Urothelium cell line (cell line): ENCODE measurements at places on chromosomes 3 and 15.

GRCh38 chr3:123951522-123952447 lies 9.2 kb downstream of the CCDC14 start:
- DNase-seq: no peak

DNA sequence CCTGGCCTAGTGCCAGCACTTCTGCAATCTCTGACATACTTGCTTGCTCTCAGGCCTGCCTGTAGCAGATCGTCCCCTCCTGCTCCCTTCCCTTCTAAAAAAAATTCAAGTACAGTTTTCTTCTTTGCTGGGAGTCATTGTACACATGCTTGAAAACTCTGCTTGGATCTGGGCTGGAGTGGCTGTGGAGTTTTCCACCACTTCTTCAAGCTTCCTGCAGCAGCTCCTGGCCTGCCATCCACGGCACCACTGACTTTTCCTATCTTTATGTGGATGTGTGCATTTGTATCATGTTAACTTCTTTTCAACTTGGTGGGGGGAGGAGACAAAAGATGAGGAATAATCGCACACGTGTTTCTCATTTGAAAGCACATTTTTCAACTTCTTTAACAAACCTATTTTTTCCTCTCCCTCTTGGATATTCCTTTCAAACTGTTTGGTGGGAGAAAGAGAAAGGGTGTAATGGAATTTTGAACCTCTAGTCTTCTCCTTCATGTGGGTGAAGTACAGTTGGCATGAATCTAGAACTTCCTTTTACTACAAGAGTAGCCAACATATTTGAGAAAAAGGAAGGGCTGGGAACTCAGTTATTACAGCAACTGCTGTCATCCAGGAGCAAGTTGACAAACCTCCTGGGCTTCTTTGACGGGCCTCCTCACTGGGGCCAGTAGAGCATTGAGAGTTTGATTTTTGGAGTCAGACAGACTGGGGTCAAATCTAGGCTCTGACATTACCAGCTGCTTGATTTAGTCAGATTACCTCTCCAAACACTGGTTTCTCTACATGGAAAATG lies 61.2 kb upstream of the LRTM1 start:
- DNase-seq: peak; percentile 22

- peak; percentile 82 for DNase-seq
Observed at GRCh38 chr15:76185716-76186115, 125.6 kb downstream of the ETFA start.

GRCh38 chr3:62562596-62562995 lies 189.2 kb upstream of the FEZF2 start:
- DNase-seq: no peak

GRCh38 chr3:131081224-131081623 lies 54.5 kb downstream of the NEK11 start:
- DNase-seq: no peak

DNA sequence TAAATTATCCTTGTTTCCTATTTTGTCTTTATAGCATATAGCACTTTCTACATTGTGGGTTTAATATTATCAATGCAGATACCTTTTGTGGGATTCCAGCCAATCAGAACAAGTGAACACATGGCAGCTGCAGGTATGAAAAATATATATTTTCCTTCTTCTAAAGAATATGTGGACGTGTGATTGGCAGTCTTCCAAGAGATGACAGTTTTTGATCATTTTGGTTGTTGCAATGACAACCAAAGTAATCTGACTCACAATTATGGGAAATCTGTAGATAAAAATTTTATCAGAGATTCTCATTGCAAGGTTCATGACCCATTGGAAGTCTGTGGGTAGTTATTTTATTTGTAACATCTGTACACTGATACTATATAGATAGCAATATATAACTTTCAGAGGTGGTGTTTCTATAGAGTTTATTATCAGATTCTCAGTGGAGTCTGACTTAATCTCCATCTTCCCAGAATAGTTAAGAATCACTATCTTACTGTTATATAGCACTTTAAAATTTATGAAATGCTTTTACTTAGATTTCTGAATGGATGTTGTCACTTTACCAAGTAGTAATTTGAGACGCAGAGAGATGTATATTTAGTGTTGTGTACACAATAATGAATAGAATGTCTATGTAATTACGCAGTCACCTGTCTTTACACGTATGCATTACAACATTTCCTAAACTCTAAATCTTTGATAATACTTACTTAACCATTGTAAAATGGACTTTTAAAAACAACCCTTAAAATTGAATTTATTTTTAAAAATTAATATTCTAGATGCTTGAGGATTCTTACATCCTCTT lies 82.5 kb downstream of the STT3B start:
- no peak for DNase-seq

DNA sequence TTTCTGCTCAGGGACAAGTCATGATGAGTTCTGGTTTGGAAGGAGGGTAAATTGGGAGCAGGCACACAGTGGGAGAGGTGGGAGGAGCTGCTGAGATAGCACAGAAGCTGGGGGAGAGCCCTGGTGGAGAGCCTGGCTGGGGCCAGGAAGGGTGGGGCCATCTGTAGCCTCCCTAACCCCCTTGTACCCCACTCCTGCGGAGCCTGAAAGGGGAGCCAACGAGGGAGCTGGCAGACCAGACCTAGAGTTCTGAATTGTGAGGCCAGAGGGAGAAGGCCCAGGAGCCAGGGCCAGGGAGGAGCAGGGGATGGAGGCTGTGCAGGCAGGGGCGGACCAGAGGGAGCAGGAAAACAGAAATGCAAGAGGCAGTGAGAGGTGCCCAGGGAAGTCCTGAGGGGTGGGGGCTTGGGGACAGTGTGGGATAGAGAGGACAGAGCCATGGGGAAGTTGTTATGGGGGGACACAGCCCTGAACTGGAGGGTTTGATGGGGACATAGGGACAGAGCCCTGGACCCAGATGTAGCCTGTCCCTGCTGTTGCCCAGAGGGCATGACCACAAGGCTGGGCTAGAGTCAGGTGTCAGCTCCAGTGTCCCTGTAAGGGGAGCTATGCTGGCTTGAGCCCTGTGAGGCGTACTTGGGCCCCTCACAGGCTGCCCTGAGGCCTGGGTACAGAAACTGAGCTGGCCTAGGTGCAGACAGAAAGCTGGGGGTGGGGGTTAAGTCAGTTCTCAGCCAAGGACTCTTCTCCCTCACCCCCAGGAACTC lies 1.2 kb downstream of the TMIE start:
- no peak for DNase-seq

- peak; percentile 48 for DNase-seq
Observed at GRCh38 chr15:40471808-40472150, 995 bp downstream of the CHST14 start.

GRCh38 chr3:18100121-18100520 lies 325.0 kb downstream of the SATB1 start:
- no peak for DNase-seq

DNA sequence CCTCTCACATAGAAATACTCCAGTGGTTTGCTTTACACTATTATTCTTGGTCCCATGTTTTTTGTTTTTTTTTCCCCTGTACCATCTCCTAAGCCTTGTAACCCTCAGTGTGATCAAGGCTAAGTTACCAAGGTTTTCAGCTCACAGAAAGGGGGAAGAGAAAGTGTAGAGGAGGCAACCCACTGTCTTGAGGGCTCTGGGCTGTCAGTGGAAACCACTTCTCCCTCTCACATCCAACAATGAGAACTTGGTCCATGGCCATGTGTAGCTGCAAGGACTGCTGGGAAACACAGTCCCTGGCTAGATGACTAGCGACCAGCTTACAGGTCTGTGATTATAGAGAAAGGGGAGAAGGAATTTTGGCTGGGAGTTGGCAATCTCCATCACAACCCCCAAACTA lies 30.3 kb downstream of the GPD1L start:
- DNase-seq: no peak

DNA sequence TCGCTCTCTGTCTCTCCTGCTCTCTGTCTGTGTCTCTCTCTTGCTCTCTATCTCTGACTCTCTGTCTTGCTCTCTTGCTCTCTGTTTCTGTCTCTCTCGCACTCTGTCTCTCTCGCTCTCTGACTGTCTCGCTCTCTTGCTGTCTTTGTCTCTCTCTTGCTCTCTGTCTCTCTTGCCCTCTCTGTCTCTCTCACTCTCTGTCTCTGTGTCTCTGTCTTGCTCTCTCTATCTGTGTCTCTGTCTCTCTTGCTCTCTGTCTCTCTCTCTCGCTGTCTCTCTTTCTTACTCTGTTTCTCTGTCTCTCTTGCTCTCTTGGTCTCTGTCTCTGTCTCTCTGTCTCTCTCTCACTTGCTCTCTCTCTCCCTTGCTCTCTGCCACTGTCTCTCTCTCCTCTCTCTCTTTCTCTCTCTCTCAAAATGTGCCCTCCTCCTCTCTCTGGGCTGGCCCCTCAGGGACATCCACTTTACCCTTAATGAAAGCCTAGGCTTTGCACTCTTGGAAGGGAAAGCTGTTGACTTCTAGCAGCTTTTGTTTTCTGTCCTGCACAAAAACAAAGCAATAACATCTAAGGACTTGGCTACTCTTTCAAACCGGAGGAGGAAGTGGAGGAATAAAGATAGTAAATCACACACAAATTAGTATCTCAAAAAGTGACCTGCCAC lies 73.9 kb upstream of the NR2E3 start:
- no peak for DNase-seq

GRCh38 chr3:149623824-149624223 lies 34.0 kb downstream of the WWTR1 start:
- no peak for DNase-seq

- no peak for DNase-seq
Observed at GRCh38 chr15:59437142-59437816, 707 bp upstream of the FAM81A start.

DNA sequence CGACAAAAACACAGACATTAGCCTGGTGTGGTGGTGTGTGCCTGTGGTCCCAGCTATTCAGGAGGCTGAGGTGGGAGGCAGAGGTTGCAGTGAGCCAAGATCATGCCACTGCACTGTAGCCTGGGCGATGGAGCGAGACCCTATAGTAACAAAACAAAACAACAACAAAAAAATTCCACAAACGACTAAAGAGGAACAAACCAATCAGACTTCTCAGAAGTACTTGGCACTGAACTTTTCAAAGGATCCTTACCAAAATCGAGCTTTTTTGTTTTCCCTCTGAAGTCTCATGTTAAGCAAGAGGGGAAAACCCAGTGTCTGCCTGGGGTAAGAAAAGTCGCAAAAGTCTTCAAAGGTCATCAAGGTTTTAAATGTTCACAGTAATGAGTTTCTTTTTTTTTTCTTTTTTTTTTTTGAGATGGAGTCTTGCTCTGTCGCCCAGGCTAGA lies 30.1 kb upstream of the TFRC start:
- DNase-seq: no peak

DNA sequence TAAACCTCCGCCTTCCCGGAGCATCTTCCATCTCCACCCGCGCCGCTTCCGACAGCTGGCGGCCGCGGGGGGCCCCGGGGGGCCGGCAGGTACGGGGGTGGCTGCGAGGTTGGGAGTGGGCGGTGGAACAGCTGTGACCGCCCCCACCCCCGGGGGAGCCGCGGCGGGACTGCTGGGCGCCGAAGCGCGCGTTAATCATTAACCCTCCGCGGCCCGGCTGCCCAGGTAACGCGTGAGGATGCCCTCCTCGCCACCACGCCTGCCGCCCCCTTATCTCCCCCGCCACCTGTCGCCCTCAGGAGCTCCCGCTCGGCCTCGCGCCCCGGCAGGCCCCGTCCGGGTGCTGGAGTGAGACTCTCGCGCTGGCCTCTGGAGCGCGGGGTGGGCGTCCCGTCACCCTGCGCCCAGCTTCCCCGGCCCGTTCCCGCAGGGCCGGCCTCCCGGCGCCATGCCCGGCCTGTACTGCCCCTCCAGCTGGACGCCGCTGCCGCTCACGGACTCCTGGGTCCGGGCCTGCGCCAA lies 757 bp downstream of the VWA5B2 start:
- DNase-seq: no peak

DNA sequence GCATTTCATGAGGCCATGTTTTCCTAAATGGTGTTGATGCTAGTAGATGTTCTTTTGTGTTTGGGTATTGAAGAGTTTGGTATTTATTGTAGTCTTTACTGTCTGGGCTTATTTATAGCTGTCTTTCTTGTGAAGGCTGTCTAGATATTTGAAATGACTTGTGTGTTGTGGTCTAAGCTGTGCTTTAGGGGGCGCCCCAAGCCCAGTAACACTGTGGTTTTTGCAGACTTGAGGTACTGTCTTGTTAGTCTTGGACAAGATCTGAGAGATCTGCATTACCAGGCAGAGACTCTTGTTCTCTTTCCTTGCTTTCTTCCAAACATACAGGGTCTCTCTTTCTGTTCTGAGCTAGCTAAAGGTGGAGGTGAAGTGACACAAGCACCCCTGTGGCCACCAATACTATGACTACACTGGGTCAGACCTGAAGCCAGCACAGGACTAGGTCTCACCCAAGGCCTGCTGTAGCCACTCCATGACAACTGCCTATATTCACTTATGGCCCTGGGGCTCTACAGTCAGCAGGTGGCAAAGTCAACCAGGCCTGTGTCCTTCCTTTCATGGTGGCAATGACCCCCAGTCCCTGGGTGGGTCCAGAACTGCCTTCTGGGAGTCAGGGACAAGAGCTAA lies 152.1 kb upstream of the TBC1D5 start:
- no peak for DNase-seq

GRCh38 chr15:62878070-62878469 lies 164.5 kb upstream of the TPM1 start:
- no peak for DNase-seq

GRCh38 chr15:64969401-64969800 lies 20.3 kb downstream of the SPG21 start:
- DNase-seq: no peak

DNA sequence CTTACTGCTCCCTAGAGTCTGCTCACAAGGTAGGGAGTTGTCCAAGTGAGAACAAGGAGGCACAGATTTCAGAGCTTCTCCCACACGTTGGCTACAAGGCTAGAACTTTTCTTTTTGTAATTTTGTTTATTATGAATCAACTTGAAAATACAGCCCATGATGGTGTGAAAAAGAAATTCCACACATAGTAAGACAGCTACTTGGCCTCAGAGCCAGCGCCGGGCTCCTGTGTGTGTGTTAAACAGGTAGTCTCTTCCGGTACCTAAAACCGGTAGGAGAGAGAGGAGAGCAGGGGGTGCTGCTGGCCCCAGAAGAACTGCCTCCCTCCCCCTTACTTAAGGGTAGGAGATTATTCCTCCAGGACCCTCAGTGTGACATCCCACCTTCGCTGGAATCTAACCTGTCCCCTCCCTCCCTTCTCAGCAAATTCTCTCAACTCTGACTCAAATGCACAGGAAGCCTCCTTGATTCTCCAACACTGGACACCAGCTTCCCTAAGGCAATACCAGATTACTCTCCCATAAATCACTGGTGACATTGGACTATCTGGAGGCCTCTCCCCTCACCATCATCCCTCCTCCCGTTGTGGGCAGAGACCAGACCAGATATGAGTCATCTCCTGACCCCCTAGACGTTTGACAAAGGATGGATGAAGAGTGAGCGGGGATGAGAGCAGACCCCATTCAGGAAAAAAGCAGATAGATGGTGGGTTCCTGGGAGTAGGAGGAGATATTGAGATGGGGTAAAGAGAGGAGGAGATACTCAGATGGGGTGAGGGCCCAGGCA lies 4.5 kb upstream of the IP6K1 start:
- DNase-seq: no peak
